ENCODE measurements at places on chromosomes 12 and 14.

DNA sequence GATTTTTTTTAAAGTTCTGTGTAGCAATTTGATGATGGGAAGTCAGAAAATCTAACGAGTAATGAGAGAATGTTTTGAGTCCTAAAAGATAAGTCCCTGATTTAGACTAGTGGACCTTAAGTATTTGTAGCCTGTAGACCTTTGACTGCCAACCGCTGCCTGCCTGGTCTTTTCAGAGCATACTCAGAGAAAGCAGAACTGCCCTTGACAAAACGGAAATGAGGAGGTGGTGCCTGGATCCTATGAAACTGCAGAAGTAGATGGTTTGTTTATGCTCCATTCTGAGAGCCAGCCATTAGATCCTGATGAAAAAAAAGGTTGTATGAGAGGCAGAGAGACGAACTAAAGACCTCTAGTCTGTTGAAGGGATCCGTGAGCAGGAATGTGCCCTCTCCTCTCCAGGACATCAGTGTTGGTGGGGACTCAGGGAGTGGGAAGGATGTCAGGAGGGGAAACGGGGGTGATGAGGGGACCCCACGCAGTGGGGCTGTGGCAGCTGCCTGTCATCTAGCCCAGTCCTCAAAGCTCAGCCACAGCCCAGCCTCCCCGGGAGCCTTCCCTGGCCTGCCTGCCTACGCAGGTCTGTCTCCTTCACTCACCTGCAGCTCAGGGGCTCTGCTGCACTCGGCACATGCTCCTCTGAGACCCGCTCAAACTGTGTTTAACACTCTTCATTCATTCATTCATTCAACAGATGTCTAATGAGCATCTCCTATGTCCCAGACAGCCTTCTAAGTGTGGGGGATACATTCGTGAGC is 447.5 kb downstream of the AACS start:
- no peak for DNase-seq

DNA sequence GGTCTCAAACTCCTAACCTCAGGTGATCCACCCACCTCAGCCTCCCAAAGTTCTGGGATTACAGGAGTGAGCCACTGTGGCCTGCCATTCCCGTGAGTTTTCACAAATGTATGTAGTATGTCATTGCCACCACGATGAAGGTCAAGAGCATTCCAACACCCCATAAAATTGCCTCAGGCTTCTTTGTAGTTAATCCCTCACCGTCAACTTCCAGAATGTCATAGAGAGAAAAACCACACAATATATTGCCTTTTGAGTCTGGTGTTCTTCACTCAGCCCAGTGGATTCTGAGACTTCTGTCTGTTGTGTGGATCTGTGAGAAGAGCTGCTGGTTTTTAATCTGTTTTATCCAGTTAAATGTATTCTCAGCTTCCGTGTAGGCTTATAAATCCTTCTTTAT is 12.6 kb upstream of the CFAP251 start:
- DNase-seq = no peak

GRCh38 chr12:69105101-69105962 is 134.0 kb upstream of the CPSF6 start:
- DNase-seq = no peak

GRCh38 chr12:12467688-12468261 is 94.9 kb downstream of the DUSP16 start:
- no peak for DNase-seq

GRCh38 chr14:82482345-82482744 is 948.7 kb upstream of the SEL1L start:
- no peak for DNase-seq

- no peak for DNase-seq
Observed at GRCh38 chr12:57467212-57467874, 7.8 kb downstream of the GLI1 start.

GRCh38 chr14:24013654-24014514 is 25.2 kb downstream of the DHRS4L2 start:
- DNase-seq = no peak

- DNase-seq = no peak
Observed at GRCh38 chr12:56084958-56085543, 5.1 kb downstream of the ERBB3 start.

DNA sequence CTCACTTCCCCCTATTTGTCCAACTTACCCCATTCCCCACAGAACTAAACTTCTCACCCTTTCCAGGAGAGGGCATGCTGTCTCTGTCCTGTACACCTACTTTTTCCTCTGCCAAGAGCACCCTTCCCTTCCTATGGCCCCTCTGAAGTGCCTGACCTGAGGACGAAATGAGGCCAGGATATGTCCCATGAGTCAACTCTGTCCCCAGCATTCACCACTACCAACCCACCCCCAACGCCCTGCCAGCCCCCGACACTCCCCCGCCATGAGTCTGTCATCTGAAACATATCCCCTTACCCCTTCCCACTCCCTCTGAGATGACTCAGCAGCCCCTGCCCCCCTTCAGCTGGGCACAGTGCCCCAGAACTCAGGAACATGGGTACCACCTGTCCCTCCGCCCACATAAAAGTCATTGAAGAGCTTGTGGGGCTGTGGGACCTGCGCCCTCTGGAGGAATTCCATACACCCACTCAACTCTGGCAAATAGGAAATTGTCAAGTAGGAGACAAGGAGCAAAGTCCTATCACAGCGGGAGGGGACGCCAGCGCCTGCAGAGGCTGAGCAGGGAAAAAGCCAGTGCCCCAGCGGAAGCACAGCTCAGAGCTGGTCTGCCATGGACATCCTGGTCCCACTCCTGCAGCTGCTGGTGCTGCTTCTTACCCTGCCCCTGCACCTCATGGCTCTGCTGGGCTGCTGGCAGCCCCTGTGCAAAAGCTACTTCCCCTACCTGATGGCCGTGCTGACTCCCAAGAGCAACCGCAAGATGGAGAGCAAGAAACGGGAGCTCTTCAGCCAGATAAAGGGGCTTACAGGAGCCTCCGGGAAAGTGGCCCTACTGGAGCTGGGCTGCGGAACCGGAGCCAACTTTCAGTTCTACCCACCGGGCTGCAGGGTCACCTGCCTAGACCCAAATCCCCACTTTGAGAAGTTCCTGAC is 26.3 kb downstream of the ITGA7 start:
- peak; percentile 67 for DNase-seq

DNA sequence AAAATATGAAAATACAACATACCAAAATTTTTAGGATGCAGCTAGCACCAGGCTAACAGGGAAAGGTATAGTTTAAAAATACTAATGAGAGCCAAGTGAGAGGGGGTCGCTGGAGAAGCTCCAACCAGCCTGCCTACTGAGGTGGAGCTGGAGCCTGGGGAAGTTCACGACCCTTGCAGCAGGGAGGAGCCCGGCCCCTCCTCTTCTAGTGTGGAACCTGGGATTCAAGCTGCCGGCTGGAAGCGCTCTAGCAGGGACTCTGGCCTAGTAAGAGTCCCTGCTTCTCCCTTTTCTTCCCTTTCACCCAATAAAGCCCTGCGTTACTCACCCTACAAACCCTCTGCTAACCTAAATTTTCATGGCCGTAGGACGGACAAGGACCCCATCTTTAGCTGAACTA is 5.0 kb upstream of the KCNK13 start:
- DNase-seq = no peak

GRCh38 chr14:104824353-104824997 is 23.6 kb downstream of the ZBTB42 start:
- DNase-seq = no peak

DNA sequence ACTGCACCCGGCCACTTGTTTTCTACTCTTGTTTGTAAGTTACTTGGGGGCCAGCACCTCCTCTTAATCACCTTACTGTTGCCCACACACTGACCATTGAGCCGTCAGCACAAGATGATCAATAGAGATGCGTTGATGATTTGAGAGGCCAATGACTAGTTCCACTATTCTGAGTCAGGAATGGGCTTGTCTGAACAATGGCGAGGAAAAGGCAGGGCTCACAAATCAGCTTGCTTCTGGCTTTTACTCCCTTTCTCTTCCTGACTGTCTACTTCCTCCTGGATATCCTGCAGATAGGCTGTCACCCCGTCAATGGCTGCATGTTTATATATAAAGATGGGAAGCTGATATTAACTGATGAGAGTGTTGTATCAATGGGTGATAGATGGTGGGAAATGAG is 29.1 kb upstream of the HDAC7 start:
- no peak for DNase-seq
